ENCODE measurements at places on chromosomes 1 and 21. TPM values are rescaled to one million over a fixed set of nuclear protein-coding genes. Genes with fewer than 3 reads are reported as not detected.

DNA sequence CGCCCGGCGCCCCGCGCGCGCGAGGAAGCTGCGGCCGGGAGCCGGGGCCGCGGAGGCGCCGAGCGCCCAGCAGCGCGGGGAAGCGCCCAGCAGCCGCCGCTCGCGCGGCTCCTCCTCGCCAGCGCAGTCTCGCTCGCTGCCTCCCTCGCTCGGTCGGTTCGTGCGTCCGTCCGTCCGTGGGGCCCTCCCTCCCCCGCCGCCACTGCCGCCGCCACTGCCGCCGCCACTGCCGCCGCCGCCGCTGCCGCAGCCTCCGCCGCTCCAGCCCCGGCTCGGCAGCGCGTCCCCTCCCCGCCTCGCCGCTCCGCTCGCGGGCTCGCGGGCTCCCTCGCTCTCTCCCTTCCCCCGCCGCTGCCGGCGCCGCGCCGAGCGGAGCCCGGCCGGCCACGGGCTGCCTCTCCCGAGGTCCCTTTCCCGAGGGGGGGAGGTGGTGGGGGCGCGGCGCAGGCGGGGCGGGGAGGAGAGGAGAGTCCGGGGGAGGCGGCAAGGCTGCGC is at the start of gene KCND3:
Gene KCND3, minus strand, starts transcription at position 138 of the 495 bp plus-strand sequence.
- DNase-seq = peak; percentile 42

GRCh38 chr1:228058172-228058948 is 24.1 kb upstream of the ARF1 start:
- no peak for DNase-seq

DNA sequence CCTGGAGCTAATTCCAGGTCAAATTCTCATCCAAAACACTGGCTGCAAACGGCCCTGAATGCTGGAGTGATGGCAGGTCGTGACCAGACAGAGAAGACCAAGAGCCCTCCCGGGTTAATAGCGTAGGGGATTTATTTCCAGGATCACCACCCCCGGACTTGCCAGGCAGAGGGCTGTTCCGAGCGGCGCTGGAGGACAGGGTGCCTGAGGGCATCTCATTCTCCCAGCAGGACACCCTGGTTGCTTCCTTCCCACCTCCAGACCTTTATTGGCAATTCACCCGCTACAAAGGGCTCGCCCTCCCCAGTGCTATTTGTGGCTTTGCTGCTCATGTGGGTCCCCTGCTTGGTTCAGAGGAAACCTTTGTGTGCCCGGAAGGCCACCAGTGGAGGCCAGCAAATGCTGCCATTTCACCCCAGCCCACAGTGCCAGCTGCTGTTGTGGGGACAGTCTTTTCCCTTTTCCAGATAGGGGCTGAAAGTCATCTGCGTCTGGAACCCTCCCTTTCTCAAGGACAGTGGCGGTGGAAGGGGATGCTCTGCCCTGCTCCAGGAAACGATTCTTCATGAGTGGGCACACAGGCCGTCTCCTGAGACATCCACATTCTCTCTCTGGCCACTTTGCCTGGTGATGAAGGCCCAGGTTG is 19.0 kb upstream of the C1orf174 start:
- no peak for DNase-seq

DNA sequence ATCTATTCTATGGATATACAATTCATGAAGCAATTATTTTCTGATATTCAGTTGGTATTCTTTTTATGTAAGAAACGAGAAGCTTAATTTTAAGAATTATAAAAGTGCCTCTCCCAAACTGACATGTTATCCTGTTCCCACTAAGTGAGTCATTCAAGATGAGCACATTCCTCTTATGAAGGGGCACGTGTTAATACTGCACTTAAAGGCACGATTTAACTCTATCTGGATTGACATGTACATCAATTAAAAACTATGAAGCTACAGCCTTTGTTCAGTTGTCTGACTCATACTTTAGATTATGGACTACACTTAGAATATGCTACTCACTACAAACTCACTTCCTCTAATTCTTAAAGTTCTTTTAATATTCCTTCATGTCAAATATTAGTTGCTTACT is 111.6 kb downstream of the CYYR1 start:
- no peak for DNase-seq

DNA sequence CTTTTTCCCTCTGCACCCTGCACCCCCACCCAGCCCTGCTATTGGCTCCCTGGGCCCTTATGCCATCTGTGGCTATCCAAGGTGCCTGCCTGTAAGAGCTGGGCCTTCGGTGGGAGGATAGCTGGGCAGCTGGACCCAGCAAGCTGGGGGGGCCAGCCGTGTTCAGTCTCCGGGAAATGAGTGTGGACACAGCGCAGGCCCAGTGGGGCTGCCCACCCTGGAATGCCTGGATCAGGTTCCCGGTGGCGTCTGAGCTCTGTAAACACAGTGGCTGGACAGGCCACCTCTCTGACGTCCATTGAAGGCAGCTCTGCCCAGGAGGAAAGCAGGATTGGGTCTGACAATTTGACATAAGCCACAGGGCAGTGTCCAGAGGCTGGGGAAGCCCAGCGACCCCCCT is 127.8 kb downstream of the FOXD2 start:
- no peak for DNase-seq

GRCh38 chr1:119829625-119830024 is 18.4 kb upstream of the REG4 start:
- DNase-seq = no peak

- DNase-seq = no peak
Measured at GRCh38 chr1:192376374-192376773, 59.6 kb downstream of the RGS21 start.

Gene AMIGO1
- total RNA-seq = 3.8 TPM

DNA sequence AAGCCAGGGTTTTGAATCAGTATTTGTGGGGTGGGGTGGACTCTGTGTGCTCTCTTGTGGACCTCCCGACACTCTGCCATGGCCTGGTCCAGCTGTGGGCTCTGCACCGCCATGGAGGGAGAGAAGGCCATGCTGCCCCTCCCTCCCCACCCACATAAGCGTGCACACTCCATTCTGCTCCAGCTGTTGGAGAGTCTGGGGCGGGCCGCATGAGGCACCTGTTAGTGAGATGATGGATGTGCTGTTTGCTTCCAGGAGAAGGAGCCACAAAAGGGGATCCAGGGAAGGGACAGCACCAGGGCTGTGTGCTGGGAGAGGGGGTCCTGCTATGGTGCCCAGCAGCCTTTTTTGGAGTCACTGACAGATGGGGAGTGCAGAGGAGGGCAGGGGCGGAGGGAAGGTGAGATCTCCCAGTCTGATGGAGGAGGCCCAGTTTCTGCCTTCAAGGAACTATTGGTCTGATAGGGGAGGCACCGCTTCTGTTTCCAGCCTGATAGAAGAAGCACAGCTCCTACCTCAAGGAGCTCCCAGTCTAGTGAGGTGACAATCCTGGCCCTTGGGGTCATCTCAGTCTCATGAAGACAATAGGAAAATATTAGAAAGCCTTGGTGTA is 101.5 kb downstream of the ACTL8 start:
- no peak for DNase-seq

DNA sequence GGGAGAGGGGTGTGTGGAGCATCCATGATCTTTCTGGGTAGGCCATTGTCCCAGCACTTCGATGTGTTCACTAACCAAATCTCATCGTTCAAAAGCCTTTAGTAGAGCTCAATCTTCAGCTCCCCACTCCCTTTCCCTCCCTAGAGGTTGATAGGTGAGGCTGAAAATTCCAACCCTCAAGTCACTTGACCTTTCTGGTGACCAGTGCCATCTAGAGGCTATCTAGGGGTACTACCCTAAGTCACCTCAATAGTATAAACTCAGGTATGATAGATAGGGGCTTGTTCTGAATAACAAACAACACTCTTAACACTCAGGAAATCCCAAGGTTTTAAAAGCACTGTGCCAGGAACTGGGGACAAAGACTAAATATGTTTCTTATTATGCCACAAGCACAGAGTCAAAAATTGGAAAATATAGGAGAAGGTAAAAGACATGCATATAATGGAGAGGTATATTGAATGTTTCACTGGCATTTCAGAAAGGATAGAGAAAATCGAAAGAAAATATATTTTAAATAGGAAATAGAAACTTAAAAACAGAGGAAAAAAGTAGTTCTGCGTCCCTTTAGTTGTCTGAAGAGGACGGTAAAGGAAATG is 42.9 kb upstream of the CD53 start:
- DNase-seq = peak; percentile 94

Gene COL11A1
- 19.2 TPM for total RNA-seq

Gene CCDC18
- total RNA-seq = 16.3 TPM

Gene SLC44A3
- 2.9 TPM for total RNA-seq

- DNase-seq = no peak
Measured at GRCh38 chr1:39420493-39420892, 70.9 kb upstream of the BMP8A start.

DNA sequence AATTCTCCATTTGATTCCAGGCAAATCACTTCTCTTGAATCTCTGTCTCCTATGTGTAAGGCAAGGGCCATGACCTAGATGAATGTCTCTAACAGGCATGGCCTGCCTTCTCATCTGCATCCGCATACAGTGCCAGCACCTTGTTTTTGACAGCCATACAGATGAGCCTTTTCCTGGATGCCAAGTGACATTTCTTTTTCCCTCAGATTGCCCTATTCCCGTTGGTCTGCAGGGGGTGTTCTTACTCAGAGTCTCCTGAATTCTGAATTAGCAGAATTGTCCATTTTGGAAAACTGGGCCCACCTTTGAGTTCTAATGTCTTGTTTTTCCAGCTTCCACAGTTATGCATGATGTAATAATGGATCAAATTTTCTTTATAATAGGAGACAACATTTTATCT is 88.0 kb upstream of the ADAR start:
- peak; percentile 35 for DNase-seq

DNA sequence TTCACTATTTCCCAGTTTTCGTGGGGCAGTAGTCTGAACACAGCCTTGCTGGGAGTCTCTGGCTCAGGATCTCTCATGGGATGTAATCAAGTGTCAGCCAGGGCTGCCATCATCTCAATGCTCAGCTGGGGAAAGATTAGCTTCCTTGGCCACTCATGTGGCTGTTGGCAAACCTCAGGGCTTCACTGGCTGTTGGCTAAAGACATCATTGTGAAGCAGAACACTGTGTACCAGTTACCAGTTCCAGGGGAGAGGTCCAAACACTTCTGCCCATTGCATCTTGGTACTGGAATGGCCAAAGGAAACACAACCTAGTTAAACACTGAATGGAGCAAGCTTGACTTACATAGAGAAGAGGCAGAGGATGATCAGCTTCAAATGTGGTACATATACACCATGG is 33.7 kb downstream of the AADACL4 start:
- DNase-seq = no peak

DNA sequence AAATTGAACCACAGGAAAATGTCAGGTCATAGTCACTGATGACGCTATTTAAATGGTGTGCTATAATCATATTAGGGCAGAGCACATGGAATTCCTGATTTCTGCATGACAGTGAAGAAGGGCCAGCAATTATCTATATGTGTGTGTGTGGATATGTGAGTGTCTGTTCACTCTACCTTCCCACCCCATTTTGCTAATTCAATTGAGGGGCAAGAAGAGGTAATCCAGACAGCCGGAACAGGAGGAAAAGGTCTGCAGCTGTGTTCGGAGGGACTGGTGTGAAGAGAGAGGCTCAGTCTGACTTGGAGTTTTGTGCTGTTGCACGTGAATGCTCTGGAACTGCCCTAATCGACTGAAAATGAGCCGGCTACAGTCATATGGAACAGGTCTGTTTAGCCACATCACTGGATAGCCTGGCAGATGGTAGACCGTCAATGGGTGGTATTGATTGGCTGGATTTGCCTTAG is 5.1 kb upstream of the ELAVL4 start:
- DNase-seq = no peak

GRCh38 chr1:174726167-174726879 is 273.4 kb upstream of the CACYBP start:
- DNase-seq = peak; percentile 61

- DNase-seq = no peak
Measured at GRCh38 chr1:145828367-145829026, 4.5 kb downstream of the POLR3C start.

DNA sequence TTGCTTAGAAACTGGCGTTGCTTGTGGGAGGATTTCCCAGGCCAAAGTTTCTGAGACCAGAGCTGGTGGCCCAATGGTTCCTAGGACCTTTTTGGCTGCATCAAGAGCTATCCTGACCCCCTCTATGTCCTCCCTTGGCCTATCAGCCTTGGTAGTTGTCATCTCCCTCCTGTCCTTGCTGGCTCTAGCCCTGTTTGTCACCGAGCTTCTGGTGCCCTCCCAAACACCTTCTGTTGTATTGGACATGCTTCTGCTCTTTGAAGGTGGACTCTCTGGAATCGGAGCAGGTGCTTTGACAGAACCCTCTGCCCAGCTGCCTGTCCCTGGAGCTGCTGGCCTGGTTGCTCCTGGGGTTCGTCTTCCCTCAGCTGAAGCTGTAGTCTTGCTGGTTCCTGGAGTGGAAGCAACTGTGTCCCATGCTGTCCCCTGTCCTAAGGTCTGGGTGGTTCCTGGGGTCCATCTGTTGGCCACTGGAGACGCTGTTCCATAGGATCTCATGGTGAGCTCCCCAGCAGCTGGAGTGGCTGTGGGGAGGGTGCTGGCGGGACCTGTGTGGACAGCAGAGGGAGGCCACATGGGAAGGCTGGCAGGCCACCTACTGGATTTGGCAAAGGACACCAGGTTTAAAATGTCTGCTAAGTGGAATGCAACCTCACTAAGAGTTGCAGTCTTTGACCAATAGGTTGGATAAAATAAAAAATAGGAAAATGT is 9.4 kb downstream of the FCAMR start:
- no peak for DNase-seq

Measured in GM23338 (cell line).